Islet precursor cell (in vitro differentiated cells): ENCODE measurements at places on chromosomes 1 and 21.
A peak's percentile ranks its signal among the peaks of the same experiment; 100 is the strongest.

DNA sequence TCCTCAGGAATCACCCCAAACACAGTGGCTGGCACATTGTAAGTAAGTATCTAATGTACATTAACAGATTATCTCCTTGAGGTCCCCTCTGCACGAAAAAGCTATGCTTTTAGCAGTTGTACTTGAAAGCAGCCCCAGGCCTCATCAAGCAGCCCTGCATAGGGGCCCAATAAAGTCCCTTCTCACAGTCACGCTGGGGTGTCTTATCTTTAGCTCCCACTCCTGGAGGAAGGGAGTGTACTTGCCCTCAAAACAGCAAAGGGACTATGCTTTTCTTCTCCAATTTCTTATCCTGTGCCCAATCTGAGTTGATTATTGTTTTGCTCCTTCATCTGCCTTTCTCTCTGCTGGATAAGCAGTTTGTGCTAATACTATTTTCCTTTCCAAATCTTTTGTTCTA lies 168.8 kb upstream of the PLXNA2 start:
- DNase-seq, result no peak

DNA sequence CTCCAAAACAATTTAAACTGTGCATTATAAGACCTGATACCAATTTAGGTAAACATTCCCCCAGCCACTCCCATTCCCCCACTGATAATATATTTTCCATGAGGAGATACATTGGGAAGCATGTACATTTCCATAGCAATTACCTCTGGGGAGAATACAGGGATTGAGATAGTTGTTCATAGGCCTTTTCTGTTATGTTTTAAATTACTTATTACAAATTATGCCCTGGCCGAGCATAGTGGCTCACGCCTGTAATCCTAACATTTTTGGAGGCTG lies 4.4 kb downstream of the ASAP3 start:
- DNase-seq, result no peak

DNA sequence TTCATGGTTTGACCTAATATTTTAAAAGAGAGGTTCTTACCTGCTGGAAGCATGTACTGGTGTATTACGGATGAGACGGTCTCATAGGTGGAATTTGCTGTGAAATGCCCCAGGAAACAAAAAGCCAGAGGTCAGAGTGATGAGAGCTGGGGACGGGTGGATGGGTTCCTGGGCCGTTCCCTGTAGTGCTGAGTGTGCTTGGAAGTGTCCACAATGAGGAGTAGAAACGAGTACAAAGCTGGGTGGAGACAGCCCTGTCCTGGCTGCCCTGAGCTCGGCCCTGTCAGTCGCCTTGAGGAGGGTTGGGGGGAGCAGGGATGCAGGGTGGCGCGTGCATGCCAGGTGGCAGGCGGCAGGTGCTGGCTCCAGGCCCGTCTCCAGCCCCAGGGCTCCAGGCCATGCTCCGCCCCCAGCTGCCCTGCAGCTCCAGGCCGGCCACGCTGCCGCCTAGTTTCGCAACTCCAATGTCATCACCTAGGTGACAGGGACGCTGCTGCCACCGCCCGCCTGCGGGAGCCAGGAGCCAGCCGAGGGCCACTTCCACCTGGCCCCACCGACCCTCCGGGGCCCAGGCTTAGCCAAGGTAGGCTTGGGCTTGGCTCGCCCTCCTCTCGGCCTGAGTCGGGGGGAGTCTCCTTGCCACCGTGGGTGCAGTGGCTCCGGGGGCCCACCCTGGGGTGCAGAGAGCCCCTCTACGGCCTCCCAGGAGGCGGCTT lies 16.4 kb downstream of the TP73 start:
- DNase-seq, result peak; percentile 82

DNA sequence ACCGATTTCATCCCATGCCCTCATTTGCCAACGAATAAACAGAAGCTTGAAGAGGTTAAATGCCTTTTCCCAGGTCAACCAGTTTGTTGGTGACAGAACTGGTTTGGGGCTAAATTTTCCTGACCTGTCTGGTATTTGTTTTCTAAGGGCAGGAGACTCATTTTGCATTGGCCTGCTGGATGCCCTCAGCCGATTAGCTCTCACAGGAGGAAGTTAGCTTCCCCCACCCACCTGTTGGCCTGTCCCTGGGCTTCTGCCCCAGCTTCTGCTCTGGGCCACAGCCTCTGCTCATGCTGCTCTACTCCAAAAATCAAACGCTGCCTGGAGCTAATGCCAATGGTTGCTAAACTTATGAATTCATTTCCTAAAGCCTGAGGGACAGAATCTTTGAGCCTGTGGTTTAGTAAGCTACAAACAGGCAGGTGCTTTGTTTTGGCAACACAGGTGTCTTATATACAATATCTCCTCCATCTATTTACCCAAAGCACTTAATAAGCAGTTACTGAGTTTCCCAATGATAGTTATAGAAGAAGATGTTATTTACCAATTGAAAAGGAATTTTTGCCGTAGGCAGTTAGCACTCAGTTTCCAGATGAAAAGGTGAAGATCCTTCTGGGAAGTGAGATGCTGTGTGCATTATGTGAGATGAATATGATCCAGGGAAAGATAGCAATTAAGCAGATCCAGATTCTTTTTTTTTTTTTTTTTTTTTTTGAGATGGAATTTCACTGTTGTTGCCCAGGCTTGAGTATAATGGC lies 82.3 kb downstream of the TM2D1 start:
- DNase-seq, result peak; percentile 84

DNA sequence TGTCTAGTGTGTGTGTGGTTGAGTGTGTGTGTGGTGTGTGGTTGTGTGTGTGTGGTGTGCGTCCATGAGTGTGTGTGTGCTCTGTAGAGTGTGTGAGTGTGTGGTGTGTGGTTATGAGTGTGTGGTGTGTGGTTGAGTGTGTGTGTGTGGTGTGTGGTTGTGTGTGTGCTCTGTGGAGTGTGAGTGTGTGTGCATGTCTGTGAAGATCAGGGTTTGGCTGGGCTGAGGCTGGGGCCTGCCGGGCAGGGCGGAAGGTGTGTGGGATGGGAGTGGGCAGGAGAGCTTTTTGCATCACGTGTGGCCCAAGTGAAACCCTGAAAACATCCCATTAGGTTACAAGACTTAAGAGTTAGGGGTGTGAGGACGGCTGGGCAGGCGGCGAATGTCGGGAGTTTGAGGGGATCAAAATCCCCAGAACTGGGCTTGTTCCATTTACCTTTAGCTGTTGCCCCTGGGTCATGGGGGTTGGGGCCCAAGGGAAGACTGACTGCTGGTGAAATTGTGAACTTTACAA lies 2.9 kb upstream of the FCMR start:
- DNase-seq, result no peak

DNA sequence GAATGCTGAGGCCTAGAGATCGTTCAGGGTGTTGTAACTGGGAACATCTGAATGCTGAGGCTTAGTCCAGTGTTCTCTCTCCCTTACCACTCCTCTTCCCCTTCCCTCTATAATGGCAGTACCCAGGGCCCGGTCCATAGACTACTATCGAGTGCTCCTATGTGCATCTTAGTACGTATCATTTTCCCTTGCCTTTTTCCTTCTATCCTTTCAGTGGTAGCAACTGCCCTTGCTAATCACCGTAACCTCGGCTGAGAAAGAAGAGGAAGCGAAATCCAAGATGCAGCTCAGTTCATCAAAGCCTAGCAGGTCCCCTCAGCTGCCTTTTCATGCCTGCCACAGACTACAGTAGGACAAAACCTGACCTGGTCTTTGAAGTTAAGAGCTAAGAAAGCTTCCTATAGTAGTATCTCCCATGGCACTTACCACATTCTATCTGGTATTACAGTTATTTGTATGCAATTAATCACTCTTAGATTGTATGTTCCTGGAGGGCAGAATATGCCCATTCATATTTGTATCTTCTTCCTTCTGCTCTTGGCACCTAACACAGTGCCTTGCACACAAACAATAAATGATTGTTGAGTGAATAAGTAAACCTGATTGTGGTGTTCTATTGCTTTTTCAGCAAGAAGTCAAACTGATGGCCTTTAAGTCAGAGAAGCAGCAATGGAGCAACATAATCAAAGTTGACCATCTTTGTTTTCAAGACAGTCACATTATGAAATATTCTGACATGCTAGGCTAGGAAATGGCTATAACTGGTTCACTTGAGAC lies 22.4 kb downstream of the CNIH4 start:
- DNase-seq, result no peak

DNA sequence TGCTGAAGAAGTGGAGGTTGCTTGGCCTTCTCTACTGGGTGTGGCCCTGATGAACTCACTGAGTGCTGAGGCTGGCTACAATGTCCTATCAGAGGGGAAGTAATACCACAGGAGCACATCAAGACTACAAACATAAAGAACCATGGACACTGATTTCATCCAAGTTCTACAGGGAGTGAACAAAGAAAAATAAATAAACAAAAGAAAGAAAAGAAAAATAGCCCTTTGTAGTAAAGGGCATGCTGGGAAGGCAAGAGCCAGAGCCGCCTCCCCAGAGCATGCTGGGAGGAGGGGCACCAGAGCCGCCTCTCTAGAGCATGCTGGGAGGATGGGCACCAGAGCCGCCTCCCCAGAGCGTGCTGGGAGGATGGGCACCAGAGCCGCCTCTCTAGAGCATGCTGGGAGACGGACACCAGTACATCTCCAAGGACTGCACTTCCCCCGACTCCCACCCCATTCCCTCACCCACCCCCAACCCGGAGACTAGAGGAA lies 65.9 kb downstream of the LAMC2 start:
- peak; percentile 31 for DNase-seq

DNA sequence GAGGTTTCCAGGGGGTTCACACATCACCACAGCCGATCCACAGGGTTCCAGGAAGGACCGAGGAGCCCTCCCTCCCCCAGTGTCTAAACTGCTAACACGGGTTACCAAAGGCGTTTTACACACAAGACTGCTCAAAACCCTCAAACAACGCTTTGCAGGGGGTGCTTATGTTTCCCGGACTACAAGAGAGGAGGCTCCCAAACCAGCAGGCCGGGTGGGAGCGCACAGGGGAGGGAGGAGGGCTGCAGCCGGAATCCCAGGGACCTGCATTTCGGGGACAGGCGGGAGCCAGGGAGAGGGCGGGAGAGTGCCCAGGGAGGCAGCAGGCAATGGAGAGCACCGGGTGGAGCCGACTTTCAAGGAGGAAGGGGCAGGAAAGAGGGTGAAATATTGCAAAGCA lies 50.8 kb downstream of the ACBD3 start:
- DNase-seq, result peak; percentile 52

GRCh38 chr1:180168786-180169639 lies 14.3 kb downstream of the QSOX1 start:
- DNase-seq, result peak; percentile 85

DNA sequence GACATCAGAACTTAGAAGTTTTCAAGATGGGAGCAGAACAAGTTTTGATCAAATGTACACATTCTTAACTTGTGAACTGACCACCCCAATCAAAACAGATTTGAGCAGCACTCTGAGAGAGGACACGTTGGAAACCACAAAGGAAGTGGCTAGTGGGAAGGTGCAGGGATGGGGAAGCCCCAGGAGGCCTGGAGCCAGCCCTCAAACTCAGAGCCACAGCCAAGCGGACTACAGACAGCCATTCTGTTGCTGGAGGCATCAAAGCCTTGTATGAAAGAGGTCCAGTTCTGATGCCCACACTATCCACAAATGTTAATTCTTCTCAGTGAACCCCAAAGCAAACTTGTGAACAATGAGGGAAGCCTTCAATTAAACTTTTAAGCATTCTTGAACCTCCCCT lies 143.6 kb upstream of the RAB4A start:
- no peak for DNase-seq

GRCh38 chr1:184825571-184825970 lies 70.9 kb upstream of the EDEM3 start:
- DNase-seq, result no peak

DNA sequence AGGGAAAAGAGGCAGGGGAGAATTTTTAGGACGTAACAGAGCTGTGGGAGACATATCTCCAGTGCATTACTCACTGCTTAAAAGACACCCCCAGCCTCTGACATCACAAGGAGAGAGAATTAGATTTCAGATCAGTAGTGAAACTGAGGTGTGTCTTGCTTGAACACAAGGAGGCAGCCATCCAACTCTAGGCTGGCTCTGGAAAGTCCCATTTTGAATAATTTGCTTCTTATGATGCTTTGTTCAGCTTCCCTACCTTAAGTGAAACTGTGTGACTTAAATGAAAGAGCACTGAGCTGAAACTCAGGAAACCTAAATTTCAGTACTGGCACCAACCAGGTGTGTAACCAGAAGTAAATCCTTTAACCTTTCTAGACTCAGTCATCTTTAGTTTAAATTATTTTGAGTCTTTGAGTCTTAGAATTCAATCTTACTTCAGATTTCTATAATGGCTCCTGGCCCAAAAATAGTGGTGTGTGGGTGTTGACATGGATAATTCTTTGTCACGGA lies 251.6 kb upstream of the SGIP1 start:
- no peak for DNase-seq
